Hematopoietic multipotent progenitor cell (in vitro differentiated cells): ENCODE measurements at places on chromosomes 16 and 17. TPM values are rescaled to one million over a fixed set of nuclear protein-coding genes. Genes with fewer than 3 reads are reported as not detected.

- DNase-seq: no peak
These were observed 33.6 kb downstream of the LGALS9 start for GRCh38 chr17:27664606-27664965.

DNA sequence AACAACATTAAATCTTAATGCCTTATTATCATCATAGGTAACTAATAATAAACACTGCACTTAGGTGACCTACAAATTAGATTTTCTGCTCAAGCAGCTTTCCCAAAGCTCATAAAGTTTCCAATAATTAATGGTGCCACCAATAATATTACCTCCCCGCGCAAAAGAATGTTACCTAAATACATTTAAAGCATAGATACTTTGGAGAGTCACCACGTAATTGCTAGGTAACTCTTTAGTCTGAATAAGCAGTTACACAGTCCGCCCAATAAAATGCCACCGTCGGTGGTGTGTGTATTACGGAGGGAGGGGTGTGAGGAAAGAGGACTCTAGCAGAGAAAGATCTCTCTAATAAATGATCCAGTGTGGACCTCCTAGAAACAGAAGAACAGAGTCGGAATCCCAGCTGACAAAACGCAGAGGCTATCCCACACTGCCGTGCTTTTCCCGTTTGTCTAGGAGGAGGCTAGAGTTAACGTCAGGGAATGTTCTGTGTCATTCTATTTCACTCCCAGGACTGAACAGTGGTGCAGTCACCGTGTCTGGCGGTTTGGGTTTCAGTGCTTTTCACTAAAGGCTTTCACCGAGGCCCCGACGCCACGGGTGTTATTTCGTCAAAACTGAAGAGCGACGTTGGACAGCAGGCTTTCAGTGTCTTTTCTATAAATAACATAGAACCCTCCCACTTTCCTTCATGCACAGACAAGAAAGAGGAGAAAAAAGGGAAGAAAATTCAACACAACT, 630 bp downstream of the RNFT1 start:
- DNase-seq: peak; percentile 38

DNA sequence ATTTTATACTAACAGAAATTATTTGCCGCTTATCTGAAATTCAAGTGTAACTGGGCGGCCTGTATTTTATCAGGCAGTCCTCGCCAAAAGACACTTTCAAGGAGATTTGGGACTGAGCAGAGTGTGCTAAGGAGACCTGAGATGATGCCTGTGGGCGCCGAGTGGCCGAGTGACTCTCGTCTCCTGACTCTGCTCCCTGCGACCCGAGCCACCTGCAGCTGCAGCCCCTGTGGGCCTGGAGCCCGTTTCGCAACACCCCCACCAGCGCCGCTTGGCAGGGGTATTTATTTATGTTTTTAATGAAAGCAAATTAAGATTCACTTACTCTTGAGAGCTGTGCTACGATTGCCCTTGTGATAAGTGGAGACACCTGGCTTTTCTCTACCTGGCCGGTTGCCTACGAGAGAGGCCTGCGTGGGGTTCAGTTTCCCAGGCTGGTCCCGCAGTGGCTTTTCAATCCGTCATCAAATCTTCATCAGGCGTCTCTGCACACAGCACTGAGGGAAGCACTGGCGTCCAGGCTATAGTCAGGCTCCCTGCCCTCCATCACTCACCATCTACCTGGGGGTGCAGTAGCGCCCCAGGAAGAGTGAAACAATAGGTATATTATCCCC, 124.0 kb downstream of the SEC14L1 start:
- DNase-seq: no peak

DNA sequence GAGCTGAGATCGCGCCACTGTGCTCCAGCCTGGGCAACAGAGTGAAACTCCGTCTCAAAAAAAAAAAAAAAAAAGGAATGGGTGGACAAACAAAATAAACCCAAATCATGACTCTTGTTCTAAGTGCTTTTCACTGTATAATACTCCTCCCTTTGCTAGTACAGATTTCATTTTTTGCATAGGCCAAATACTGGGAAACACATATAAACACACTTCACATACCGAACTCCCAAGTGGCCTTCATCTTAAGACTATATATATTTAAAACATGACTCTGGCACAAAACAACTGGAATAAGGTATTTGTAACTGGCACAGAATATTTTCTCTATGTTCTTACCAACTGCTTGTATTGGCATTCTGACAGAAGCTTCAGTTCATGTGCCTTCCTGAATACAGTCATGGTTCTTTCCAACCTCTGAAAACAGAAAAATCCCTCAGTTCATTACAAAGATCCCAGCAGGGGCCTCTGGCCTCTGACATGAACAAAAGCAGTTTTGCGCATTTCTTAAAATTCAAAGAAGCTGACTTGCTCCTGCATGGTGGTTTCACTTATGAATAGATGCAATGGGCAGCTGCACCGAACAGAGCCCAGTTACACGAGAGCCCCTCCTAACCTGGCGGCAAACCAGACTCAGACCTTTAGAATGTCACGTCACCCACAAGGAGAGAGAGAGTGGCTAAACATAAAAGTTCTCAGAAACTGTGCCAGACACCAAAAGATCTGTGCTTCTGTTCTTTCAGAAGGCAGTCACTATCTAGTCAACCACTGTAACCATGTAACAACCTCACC, 19.1 kb upstream of the COPRS start:
- DNase-seq: no peak

DNA sequence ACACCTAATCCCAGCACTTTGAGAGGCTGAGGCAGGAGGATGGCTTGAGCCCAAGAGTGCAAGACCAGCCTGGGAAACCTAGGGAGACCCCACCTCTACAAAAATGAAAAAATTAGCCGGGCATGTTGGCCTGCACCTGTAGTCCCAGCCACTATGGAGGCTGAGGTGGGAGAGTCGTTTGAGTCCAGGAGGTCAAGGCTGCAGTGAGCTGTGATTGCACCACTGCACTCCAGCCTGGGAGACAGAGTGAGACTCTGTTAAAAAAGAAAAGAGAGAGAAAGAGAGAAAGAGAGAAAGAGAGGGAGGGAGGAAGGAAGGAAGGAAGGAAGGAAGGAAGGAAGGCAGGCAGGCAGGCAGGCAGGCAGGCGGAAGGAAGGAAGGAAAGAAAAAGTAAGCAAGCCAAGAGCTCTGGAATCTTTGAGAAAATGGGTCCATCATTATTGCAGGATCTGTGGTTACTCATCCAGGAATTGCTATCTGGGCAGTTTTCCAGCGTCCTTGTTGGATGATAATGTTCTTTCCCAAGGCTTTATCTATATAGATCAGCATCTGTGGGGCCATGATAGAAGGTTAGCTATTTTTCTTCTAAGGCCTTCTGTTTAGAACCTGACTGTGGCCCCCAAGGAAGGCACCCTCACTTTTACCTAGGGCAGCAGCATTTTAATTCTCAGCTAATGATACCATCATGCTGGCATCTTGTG, 533.2 kb upstream of the CDH5 start:
- no peak for DNase-seq

GRCh38 chr17:70022175-70022574, 52.9 kb upstream of the KCNJ16 start:
- no peak for DNase-seq

GRCh38 chr17:11250161-11250560, 9.1 kb downstream of the SHISA6 start:
- no peak for DNase-seq

DNA sequence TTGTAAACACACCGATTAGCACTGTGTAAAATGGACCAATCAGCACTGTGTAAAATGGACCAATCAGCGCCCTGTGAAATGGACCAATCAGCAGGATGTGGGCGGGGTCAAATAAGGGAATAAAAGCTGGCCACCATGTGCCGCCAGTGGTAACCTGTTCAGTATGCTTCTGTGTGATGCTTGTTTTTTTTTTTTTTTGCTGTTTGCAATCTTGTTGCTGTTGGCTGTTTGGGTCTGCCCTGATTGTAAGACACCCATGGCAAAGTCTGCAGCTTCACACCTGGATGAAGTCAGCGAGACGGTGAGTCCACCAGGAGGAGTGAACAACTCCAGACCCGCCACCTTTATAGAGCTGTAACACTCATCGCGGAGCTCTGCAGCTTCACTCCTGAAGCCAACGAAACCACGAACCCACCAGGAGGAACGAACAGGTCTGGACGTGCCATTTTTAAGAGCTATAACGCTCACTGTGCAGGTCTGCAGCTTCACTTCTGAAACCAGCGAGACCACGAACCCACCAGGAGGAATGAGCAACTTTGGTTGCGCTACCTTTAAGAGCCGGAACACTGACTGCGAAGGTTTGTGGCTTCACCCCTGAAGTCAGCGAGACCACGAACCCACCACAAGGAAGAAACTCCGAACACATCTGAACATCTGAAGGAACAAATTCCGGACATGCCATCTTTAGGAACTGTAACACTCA, 85.0 kb upstream of the MED9 start:
- DNase-seq: no peak

GRCh38 chr17:79971651-79972050, 64.0 kb downstream of the TBC1D16 start:
- no peak for DNase-seq

KRTAP9-8 gene
- not detected for total RNA-seq

KRTAP1-5 gene
- total RNA-seq: not detected

GRCh38 chr16:10828851-10829366, 10.3 kb upstream of the TVP23A start:
- no peak for DNase-seq

KRT40 gene
- not detected for total RNA-seq

DNA sequence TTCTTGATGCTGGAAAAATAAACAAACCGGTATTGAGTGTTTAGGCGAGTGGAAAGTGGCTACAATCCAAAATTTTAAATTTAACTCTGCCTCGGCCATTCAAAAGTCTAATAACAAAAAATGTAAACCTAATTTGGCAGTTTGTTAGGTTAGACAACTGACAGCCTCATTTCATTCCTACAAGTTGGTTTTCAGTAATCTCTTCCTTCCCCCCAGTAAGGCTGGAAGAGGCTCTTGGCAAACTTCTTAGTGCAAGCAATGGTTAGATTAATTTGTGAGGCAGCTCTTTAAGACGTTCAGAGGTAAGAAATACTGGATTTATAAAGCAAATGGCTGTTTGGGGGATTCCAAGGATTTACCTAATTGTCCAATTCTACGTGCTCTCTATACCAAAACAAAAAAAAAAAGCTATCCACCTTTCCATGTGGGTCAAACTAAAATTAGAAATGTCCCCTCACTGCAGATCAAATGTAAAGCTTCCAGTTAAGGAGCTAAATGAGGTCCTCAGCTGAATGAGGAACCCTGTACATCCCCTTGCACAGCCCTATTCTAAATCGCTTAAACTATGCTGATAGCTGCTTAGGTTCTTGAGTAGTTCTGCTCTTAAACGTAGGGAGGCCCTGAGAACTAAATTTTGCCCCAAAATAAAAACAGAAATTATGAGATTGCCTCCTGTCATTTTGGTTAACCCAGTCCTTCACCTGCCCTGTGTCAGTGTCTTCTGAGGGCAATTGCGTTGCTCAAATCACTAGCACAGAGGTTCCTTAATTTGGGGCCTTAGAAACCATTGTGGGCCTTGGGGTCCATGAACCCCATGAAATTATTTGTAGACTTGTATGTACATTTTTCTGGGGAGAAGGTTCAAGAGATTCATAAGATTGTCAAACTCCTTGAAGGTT, 2.9 kb downstream of the HEXIM1 start:
- no peak for DNase-seq

DNA sequence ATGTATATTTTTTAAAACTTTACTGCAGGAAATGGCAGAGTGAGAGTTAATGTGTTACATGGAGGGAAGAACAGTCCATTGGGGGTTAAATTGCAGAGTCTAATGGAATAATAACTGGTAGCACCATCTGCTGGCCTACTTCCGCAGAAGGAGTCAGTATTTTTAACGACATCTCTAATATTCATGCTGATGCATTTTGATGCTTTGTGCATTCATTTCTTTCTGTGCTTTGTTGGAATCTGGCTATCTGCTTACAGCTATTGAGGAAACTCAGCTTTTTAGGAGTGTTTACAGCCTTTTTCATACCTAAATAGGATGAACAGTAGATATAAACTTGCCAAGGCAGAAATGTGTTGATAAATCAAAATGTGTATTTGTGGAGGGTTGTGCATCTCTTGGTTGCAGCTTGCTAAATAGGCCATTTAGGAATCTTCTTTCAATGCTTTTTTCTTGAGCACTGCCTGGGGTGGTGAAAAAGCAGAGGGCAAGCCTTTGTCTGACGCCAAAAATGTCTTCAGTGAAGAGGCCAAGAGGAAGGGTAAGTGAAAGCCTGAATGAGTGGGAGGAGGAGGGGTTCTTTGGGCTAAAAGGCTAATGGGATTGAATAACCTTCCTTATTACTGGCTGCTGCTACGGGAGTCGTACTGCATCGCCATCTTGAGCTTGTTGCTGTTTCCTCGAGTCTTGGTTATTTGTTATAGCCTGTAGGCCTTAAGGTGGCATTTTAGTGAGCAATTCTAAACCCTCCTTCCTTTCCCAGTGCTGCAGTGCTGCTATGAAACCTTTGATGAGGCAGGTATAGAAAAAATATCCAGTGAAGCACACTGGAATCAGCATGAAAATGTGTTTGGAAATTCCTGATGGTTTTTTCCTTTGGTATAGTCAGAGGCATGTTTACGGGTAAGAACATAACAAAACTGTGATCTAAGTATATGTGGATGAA, 153.3 kb downstream of the CHD9 start:
- DNase-seq: peak; percentile 80

DNA sequence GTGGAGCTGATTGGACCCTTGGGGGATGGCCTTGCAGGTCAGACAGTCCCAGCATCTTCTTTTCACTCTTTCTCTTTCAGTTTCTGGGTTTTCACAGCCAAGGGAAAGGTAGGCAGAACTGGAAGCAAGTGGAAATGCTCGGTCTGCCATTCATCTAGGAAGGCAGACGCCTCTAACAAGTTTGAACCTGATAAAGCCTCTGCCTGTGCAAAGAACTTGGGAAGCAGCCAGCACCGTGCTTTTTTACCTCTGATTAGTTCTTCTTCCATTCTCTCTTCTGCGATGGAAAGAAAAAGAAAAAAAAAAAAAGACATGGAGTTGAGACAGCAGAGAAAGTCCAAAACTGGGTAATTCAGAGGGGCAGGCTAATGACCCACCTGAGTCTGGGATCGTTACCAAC, 997.8 kb upstream of the EEF2KMT start:
- no peak for DNase-seq

GRCh38 chr16:83661656-83662055, 146.1 kb upstream of the HSBP1 start:
- no peak for DNase-seq

NPW gene
- total RNA-seq: 3.8 TPM

KRTAP1-1 gene
- total RNA-seq: not detected
